CD4-positive, alpha-beta memory T cell (primary cell): ENCODE measurements at places on chromosomes 2 and 18. TPM values are rescaled to one million over a fixed set of nuclear protein-coding genes. Genes with fewer than 3 reads are reported as not detected.

GRCh38 chr2:141942006-141942789, 188.6 kb downstream of the LRP1B start:
- H3K4me1 ChIP-seq: no peaks in the 10 kb centered on the region
- H3K27ac ChIP-seq: no peak overlapping the region
- no peak overlapping the region for H3K4me3 ChIP-seq
- no peaks in the 10 kb centered on the region for H3K27me3 ChIP-seq
- no peak for DNase-seq

DNA sequence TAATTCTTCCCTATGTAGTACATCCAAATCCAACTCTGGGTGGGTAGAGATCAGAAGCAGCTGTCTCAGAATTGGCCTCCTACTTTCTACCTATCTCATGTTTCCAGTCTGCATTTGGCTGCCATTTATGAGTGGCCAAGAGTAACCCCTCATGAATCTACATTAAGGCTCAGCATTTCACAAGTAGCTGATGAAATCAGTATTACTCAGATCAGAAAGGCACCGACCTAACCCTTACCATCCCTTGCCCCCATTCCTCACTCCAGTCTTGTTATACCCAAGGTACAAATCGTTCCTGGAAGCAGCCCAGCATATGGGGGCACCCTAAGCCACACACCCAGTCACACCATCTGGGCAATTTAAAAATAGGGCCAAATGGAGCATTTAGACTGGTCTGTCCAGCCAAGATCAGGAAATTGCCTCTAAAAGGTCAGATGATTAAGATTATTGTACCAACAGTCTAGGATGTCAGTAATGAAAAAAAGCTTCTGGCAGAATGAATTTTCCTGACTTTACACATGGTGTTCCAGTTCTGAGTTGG, 37.1 kb downstream of the CD28 start:
- no peaks in the 10 kb centered on the region for H3K27me3 ChIP-seq
- DNase-seq: no peak
- H3K36me3 ChIP-seq: peaks cover 6% of the 10 kb centered on the region
- H3K27ac ChIP-seq: peak overlapping the region; percentile 8
- peaks cover 90% of the 10 kb centered on the region for H3K4me1 ChIP-seq
- H3K4me3 ChIP-seq: no peak overlapping the region

DNA sequence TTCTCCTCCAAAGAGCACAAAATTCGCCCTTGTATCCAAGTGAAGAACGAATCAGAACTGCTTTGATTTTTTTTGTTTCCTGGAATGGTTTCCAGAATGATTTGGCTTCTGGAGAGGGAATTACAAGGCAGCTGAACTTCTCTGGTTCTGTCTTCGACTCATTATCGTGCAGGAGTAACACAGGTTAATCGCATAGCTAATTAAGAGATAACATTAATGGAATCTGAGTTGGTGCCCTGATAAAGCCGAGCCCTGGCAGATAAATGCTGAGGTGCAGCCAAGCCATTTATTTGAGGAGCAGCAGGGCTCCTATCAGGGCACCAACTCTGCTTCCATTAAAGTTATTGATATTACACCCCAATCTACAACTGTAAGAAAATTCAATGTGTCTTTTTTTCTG, 433.7 kb downstream of the ZNF521 start:
- no peaks in the 10 kb centered on the region for H3K4me1 ChIP-seq
- no peak overlapping the region for H3K27ac ChIP-seq
- DNase-seq: no peak
- no peaks in the 10 kb centered on the region for H3K36me3 ChIP-seq
- no peaks in the 10 kb centered on the region for H3K27me3 ChIP-seq

DNA sequence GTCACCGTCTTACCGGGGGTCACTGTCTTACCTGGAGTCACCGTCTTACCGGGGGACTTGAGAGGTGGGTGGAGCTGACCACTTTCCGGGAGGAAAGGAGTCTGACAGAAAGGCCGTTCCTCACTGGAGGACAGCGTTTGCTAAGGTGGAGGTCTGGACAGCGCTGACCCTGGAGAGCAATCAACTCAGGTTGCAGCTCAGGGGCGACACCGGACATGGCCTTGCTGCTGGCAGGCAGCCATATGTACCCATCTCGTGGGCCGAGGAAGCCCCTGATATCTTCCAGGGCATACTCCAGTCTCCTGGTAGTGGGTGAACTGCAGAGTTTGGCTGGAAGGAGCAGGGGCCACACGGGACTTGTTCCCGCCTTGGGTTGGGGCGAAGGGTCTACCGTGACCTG, 234.6 kb upstream of the MYT1L start:
- DNase-seq: no peak
- H3K4me3 ChIP-seq: no peak overlapping the region
- H3K27ac ChIP-seq: no peak overlapping the region
- H3K36me3 ChIP-seq: no peaks in the 10 kb centered on the region
- no peaks in the 10 kb centered on the region for H3K4me1 ChIP-seq
- no peaks in the 10 kb centered on the region for H3K27me3 ChIP-seq

GRCh38 chr2:111664275-111664850, 219.6 kb downstream of the ANAPC1 start:
- DNase-seq: no peak
- no peaks in the 10 kb centered on the region for H3K27me3 ChIP-seq
- H3K36me3 ChIP-seq: no peaks in the 10 kb centered on the region
- H3K27ac ChIP-seq: no peak overlapping the region
- peaks cover 8% of the 10 kb centered on the region for H3K4me1 ChIP-seq
- H3K4me3 ChIP-seq: no peak overlapping the region

GRCh38 chr2:188979187-188980114, 5.3 kb downstream of the COL3A1 start:
- no peaks in the 10 kb centered on the region for H3K36me3 ChIP-seq
- no peaks in the 10 kb centered on the region for H3K27me3 ChIP-seq
- H3K4me1 ChIP-seq: no peaks in the 10 kb centered on the region
- no peak overlapping the region for H3K27ac ChIP-seq
- no peak for DNase-seq

DNA sequence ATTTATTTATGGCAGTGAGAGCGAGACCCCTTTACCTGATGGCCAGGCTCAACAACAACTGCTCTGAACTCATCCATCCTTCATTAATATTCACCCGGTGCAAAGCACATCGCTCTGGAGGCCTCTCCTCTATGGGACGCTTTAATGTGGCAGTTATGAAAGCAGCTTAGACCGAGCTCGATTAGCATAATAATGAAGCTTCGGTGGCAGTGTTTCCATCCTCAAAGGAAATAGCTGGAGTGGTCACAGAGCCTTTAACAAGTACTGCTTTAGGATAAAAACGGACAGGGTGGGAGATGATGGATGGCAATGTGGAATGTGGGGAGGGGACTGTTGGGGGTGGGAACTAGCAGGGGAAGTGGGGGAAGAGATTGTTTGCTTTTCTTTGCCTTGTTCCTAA, 243.9 kb downstream of the SLC4A3 start:
- H3K27me3 ChIP-seq: no peaks in the 10 kb centered on the region
- no peak overlapping the region for H3K4me3 ChIP-seq
- H3K27ac ChIP-seq: no peak overlapping the region
- H3K4me1 ChIP-seq: no peaks in the 10 kb centered on the region

- no peak for DNase-seq
- no peaks in the 10 kb centered on the region for H3K4me1 ChIP-seq
- no peak overlapping the region for H3K27ac ChIP-seq
- no peak overlapping the region for H3K4me3 ChIP-seq
- H3K27me3 ChIP-seq: no peaks in the 10 kb centered on the region
- H3K36me3 ChIP-seq: no peaks in the 10 kb centered on the region
Measured at GRCh38 chr2:60282886-60283285, 270.6 kb downstream of the BCL11A start.

GRCh38 chr2:154455166-154455565, 243.3 kb upstream of the KCNJ3 start:
- no peaks in the 10 kb centered on the region for H3K27me3 ChIP-seq
- no peak for DNase-seq
- H3K27ac ChIP-seq: no peak overlapping the region
- H3K4me3 ChIP-seq: no peak overlapping the region
- no peaks in the 10 kb centered on the region for H3K36me3 ChIP-seq

DNA sequence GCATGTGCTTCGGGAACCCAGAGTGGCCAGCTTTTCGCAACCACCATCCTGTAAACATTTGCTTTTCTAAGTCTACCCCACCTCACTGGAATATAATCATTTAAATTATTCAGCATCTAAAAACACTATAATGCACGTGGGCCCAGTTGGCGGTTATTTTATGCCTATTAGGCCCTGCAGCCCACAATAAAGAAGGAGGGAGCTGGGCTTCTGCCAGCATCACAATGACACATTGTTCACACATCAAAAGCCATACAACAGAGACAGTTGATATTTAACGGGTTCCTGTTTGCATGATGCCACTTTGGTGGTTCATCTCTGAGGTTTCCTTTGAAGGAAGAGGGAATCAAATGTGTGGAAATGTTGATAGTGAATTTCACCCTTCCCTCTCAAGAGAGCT, 916.0 kb upstream of the CELF4 start:
- H3K4me3 ChIP-seq: no peak overlapping the region
- DNase-seq: no peak
- no peaks in the 10 kb centered on the region for H3K27me3 ChIP-seq
- H3K4me1 ChIP-seq: no peaks in the 10 kb centered on the region

DNA sequence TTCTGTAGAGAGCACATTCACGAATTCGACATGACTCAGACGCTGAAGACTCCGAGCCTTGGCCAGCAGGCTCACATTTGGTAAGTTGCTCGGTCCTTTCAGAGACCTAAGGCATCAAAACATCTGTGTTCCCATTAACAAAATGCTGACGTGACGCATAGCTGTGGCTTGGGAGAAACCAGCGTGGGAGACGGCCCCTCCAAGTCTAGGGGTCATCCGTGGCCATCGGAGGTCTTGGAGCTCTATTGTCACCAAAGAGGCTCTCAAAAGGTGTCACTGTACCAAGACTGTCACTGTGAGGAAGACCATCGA, 14.9 kb downstream of the FBLN7 start:
- H3K36me3 ChIP-seq: no peaks in the 10 kb centered on the region
- H3K4me1 ChIP-seq: peaks cover 28% of the 10 kb centered on the region
- H3K4me3 ChIP-seq: no peak overlapping the region
- DNase-seq: no peak
- H3K27ac ChIP-seq: no peak overlapping the region

ZNF396 gene
- total RNA-seq: 5.5 TPM

ANKRD62 gene
- not detected for total RNA-seq

SERPINB8 gene
- 16.3 TPM for total RNA-seq

PDCD1 gene
- 6.2 TPM for total RNA-seq

HOXD4 gene
- total RNA-seq: not detected

TUBA3E gene
- not detected for total RNA-seq

EHBP1 gene
- 26.8 TPM for total RNA-seq
